CD4-positive, alpha-beta T cell (primary cell): ENCODE measurements at places on chromosomes 3 and 15.
A peak's percentile ranks its signal among the peaks of the same experiment; 100 is the strongest.

- DNase-seq, result no peak
Observed at GRCh38 chr15:92707880-92708551, 52.4 kb upstream of the FAM174B start.

DNA sequence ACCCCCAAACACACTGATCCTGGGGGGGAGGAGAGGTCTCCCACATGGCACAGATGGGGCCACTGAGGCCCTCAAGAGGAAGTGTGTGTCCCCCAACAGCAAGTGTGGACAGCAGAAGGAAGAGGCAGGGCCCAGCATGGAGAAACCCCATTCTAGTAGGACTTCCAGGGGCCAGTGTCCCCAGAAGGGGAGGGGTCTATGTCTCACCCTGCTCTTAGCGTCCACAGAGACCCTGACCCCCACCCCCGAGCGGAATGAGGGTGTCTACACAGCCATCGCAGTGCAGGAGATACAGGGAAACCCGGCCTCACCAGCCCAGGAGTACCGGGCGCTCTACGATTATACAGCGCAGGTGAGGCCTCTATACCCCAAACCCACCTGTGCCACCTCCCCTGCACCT is 35.3 kb downstream of the TSPAN3 start:
- DNase-seq, result peak; percentile 11

GRCh38 chr15:74642348-74642733 is 26.7 kb downstream of the CLK3 start:
- no peak for DNase-seq

- no peak for DNase-seq
Observed at GRCh38 chr15:80512726-80513660, 108.8 kb downstream of the ARNT2 start.

- no peak for DNase-seq
Observed at GRCh38 chr3:106640353-106640752, 736.9 kb upstream of the CCDC54 start.

DNA sequence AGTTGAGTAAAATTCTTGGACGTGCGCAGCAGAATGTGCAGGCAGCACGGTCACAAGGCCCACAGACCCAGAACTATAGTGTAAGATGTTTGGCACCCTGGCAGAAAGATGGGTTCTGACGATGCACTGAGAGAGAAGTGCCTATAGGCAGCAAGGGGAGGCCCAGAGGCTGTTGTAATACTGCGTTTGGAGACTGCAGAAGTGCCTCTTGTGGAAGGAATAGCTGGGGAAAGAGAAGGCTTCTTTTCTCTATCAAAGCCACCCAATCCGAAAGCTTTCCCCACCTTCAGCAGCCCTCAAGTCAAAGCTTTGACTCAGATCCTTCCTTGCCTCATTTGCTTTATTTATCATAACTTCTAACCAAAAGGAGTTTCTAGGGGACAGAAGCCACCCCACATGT is 5.2 kb upstream of the SIN3A start:
- DNase-seq, result no peak

- DNase-seq, result no peak
Observed at GRCh38 chr3:107816107-107816506, 274.7 kb downstream of the CD47 start.

GRCh38 chr15:56832125-56832524 is 86.3 kb upstream of the TCF12 start:
- DNase-seq, result no peak

GRCh38 chr3:111961461-111962164 is 17.2 kb upstream of the ABHD10 start:
- no peak for DNase-seq

DNA sequence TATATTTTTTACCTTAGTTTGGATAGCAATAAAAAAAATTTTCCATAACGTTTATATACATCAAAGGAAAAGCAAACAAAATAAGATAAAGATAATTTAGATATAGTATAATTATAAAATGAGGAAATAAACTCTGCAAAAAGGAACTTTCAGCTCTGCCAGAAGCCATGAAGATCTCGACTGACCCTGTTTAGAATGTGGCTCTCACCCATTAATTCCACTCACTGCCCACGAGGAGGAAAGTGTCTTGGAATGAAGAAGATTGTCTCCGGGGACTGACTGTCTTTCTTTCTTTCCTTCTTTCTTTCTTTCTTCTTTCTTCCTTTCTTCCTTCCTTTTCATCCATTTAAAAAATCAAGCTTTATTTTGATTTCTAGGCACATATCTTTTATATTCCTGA is 20.1 kb upstream of the PRR20G start:
- no peak for DNase-seq

DNA sequence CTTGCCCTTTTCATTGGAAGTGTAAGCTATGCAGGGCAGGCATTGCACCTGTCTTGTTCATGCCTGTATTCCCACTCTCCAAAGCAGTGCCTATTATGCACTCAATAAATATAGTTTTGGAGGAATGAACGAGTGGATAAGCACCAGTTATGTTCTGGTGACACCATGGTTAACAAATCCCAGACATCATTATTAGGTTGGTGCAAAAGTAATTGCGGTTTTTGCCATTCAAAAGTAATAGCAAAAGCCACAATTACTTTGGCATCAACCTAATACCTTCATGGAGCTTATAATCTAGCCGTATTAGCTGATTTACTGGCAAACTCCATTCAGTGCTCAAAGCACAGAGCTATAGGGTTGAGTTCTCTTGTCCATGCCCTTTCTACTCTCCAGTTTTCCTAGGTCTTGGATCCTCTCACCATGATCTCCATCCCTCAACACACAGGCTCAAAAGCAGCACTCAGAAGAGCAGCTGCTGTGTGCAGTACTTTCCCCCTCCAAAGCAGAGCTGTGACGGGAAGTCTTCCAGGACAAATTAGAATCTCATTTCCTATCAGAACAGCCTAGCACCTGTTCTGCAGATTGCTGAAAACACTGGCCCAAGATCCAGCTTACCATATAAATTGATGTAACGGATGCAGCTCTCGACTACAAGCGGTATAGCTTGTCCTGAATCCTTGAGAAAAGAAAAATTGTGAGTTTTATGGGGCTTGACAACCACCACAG is 63.2 kb upstream of the RAD18 start:
- no peak for DNase-seq

- peak; percentile 39 for DNase-seq
Observed at GRCh38 chr3:183349421-183350157, 78.8 kb downstream of the MCF2L2 start.

GRCh38 chr15:94047566-94047965 is 183.8 kb upstream of the MCTP2 start:
- DNase-seq, result no peak

GRCh38 chr3:188003188-188004171 is 150.5 kb upstream of the LPP start:
- DNase-seq, result no peak

DNA sequence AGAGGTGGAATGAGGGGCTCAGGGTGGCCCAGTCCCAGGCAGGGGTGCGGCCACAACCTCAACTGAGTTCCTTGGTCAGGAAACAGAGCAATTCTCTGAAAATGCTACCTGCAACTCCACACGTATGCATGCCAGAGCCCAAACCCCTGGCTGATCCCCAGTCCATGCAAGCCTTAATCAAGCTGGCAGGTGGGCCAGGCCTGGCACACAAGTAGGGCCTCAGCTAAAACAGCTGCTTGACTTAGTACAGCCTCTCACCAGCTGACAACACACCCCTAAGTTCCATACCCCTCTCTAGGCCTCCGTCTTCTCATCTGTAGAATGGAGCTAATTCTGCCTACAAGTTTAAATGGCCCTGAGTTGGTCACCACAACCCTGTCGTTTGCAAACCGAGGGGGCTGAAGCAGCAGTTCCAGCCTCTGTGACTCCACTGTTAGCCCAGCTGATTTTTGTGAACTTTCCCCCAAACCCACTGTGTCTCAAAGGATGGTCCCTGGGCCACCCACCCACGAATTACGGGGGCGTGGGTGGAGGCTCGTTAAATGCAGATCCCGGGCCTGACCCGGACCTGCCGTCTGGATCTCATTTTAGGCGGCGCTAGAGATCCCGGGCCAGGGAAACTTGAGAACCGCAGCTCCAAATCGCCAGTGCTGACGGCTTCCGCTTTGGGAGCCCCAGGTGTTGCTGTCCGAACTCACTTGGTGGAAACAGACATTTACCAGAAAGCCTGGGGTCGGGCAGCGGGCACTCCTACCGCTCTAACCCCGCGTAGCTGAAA is 927 bp downstream of the CHDH start:
- DNase-seq, result no peak

GRCh38 chr15:77084436-77084835 is 13.5 kb upstream of the TSPAN3 start:
- no peak for DNase-seq

GRCh38 chr3:102536456-102536855 is 101.6 kb downstream of the ZPLD1 start:
- DNase-seq, result no peak

DNA sequence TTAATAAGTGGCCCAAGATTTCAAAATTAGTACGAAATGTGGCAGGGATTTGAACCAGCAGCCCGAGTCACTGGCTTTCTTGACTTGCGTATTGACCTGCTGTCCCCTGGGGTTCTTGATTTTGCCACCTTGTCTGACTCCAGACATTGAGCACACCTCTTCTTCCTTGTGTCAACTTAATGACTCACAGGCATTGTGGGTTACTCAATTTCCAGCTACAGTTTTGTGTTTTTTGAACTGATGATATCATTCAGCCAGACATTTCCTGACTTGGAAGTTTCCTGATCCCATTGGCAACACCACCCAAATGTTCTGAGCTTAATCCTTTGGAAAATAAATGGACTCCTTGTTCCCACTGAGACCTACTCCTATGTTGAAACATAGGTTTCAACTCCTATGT is 64.2 kb downstream of the MOBP start:
- no peak for DNase-seq

DNA sequence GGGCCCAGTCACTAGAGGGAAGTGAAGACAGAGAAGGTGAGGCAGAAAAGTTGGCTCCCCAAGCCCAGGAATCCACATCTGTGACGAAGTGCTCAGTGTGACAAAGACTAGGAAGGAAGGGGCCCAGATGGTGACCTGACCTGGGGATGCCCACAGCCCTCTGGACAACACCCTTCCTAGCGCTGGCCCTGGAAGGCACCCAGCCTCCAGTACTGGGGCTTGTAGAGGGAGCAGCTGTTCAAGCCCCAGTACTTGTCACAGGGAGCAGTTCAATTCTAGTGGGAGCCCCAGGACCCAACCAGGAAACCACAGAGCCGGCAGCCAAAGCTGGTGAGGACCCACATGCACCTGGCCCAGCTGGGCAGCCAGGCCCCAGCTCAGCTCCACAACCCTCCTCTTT is 190.8 kb downstream of the XXYLT1 start:
- no peak for DNase-seq

DNA sequence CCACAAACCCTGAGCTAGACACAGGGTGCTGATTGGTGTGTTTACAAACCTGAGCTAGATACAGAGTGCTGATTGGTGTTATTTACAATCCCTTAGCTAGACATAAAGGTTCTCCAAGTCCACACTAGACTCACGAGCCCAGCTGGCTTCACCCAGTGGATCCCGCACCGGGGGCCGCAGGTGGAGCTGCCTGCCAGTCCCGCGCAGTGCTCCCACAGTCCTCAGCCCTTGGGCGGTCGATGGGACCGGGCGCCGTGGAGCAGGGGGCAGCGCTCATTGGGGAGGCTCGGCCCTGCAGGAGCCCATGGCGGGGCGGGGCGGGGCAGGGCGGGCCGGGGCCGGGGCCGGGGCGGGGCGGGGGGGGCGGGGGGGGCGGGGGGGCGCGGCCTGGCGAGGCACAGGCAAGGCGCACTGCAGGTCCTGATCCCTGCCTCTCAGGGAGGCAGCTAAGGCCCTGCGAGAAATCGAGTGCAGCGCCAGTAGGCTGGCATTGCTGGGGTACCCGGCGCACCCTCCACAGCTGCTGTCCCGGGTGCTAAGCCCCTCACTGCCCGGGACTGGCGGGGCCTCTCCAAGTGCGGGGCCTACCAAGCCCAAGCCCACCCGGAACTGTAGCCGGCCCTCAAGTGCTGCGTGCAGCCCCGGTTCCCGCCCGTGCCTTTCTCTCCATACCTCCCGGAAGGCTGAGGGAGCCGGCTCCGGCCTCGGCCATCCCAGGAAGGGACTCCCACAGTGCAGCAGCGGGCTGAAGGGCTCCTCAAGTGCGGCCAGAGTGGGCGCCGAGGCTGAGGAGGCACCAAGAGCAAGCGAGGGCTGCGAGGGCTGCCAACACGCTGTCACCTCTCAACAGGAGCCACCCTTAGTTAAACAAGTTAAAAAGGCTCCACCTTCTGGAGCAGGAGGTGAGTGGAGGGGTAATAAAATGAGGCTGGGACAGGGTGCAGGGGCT is 9.8 kb upstream of the TMEM40 start:
- DNase-seq, result no peak

DNA sequence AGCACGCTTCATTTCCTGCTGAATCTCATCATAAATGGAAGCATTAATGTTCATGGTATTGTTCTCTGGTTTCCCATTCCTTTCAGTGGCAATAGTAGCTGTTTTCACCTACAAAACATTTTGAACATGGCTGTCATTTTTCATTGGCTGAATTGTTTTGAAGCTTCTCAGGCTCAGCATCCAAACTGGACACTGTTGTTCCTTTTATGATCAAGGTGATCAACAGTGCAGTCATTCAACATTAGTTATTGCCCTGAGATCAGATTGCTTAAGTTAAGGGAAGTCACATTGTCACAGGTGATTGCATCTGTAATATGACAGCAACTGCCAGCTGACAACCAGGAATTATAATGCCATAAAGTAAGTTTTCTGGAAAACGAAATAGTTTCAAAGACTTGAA is 46.9 kb downstream of the SATB1 start:
- no peak for DNase-seq

GRCh38 chr3:186361246-186361761 is 730 bp downstream of the DGKG start:
- no peak for DNase-seq

- no peak for DNase-seq
Observed at GRCh38 chr3:195154793-195155535, 116.0 kb downstream of the XXYLT1 start.

GRCh38 chr3:150106740-150107428 is 136.2 kb upstream of the PFN2 start:
- DNase-seq, result no peak

GRCh38 chr3:187919048-187919447 is 173.8 kb upstream of the BCL6 start:
- DNase-seq, result peak; percentile 68

GRCh38 chr3:112390783-112391641 is 58.1 kb downstream of the CD200 start:
- no peak for DNase-seq

GRCh38 chr3:184575701-184576100 is 14.1 kb downstream of the EPHB3 start:
- no peak for DNase-seq

DNA sequence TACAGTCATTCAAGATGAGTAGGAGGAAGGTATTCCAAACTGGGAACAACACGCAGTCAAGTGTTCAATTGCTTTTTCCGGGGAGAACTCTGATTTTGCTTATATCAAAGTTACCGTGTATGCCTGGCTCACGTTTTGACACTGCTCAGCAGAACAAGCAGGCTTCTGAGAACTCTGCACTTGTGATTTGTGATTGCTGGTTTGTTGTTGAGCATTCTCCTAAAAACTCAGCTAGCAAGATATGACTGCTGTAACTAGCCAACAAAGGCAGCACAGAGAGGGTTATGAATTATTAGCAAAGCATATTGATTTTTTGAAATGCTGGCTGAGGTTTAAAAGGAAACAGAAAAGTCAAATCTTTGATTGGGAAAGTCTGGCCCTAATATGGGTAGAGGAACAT is 151.7 kb downstream of the ZPLD1 start:
- DNase-seq, result no peak

GRCh38 chr3:58999774-59000160 is 50.1 kb downstream of the CFAP20DC start:
- DNase-seq, result no peak

- DNase-seq, result no peak
Observed at GRCh38 chr15:46266661-46267060, 631.8 kb downstream of the SQOR start.

GRCh38 chr3:147620906-147621305 is 211.7 kb downstream of the ZIC1 start:
- DNase-seq, result no peak

- no peak for DNase-seq
Observed at GRCh38 chr15:96237002-96237401, 93.5 kb upstream of the NR2F2 start.
